ENCODE measurements at places on chromosomes 6 and 20. TPM values are rescaled to one million over a fixed set of nuclear protein-coding genes. Genes with fewer than 3 reads are reported as not detected.

DNA sequence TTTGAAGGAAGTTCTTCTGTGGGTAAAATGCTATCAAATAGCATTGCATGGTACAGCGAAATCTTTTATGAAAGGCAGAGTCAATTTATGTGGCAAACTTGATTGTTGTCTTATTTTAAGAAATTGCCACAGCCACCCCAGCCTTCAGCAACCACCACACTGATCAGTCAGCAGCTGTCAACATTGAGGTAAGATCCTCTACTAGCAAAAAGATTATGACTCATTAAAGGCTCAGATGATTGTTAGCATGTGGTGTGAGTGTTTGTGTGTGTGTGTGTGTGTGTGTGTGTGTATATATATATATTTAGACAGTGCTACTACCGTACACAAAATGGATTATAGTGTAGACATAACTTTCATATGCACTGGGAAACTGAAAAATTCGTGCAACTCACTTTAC lies 27.8 kb downstream of the LRRN4 start:
- H3K27ac ChIP-seq = peak overlapping the region; percentile 25
- H3K27me3 ChIP-seq = no peaks in the 10 kb centered on the region
- DNase-seq = no peak
- no peak overlapping the region for H3K4me3 ChIP-seq
- peaks cover 43% of the 10 kb centered on the region for H3K4me1 ChIP-seq

- no peaks in the 10 kb centered on the region for H3K27me3 ChIP-seq
- H3K4me1 ChIP-seq = peaks cover 60% of the 10 kb centered on the region
- H3K27ac ChIP-seq = peak overlapping the region; percentile 90
- no peaks in the 10 kb centered on the region for H3K36me3 ChIP-seq
- DNase-seq = no peak
These were observed 27.6 kb upstream of the MRPS18A start for GRCh38 chr6:43715056-43715788.

DNA sequence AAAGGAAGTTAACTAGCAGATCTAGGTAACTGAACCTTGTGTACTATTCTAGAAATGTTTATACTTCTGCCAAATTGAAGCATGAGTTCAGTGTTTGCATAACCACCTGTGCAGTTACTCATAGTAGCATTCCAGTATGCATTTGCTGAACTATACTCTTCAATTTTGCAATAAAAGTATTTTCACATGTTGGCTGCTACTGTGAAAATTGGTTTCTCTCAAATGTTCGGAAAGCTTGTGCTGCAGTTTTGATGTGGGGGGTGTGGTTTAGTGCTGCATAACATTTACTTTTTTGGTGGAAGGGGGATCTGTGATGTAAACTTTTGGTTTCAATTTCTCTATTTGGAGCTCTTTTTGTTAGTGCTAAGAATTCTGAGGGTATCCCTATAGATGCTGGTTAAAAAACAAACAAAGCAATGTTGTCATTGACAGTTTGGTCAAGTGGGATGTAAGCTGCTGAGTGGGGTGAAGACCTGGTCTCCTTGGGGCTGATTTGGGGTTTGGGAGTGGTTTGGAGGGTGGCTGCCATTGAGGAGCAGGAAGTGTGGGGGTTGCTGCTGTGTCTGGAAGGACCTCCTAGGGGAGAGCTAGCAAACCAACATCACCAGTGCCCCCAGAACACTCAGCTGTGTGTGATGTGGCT lies 87.8 kb downstream of the CARMIL1 start:
- no peak overlapping the region for H3K4me3 ChIP-seq
- H3K27ac ChIP-seq = no peak overlapping the region
- H3K27me3 ChIP-seq = no peaks in the 10 kb centered on the region

DNA sequence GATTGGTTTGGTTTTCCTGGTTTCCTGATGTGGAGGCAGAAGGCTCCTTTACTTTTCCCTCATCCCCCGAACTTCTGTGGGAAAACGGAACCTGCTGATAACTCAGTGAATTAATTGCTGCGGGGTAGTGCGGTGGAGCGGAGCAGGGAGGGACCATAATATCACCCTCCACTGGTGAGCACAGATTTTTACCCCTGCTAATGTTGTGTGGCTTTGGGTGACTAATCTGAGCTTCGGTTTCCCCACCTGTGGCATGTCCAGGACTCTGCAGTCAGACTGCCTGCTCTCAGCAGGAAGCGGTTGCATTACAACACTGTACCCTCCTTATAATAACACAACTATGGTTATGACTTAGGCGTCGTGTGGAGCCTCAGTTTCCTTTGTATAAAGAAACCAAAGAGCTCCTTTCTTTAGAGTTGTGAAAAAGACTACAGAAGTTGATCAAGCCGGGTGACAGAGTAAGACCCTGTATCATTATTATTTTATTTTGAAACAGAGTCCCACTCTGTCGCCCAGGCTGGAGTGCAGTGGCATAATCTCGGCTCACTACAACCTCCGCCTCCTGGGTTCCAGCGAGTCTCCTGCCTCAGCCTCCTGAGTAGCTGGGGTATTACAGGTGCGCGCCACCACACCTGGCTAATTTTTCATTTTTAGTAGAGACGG lies 2.2 kb upstream of the ID1 start:
- peak overlapping the region; percentile 93 for H3K27ac ChIP-seq
- H3K27me3 ChIP-seq = peaks cover 4% of the 10 kb centered on the region
- no peak for DNase-seq
- peak overlapping the region; percentile 7 for H3K4me3 ChIP-seq

DNA sequence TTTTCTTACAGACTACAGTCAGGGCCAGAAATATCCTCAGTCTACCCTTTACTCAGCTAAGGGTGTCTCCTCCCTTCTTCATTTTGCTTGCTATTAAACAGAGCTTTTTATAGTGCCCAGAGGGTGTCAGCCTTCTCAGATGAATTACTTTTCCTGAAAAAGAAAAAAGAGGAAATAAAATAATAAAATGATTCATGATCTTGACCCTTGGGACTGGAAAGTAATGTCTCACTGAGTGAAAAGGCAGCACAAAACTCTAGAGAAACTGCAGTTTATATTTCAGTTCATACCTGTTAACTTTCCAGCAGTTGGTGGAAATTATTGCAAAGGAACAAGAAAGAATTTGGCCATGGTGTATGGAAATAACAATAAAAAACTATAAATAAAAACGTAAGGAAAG lies 170.6 kb downstream of the IBTK start:
- H3K27ac ChIP-seq = no peak overlapping the region
- H3K27me3 ChIP-seq = no peaks in the 10 kb centered on the region
- H3K36me3 ChIP-seq = no peaks in the 10 kb centered on the region
- H3K4me3 ChIP-seq = no peak overlapping the region
- no peak for DNase-seq

- H3K27me3 ChIP-seq = no peaks in the 10 kb centered on the region
- no peak overlapping the region for H3K4me3 ChIP-seq
- H3K36me3 ChIP-seq = no peaks in the 10 kb centered on the region
- no peak overlapping the region for H3K27ac ChIP-seq
- no peak for DNase-seq
These were observed 130.4 kb upstream of the AKAP12 start for GRCh38 chr6:151109361-151109760.

- H3K27me3 ChIP-seq = no peaks in the 10 kb centered on the region
- no peak overlapping the region for H3K27ac ChIP-seq
- DNase-seq = no peak
- H3K4me3 ChIP-seq = no peak overlapping the region
- peaks cover 7% of the 10 kb centered on the region for H3K36me3 ChIP-seq
- H3K4me1 ChIP-seq = peaks cover 11% of the 10 kb centered on the region
These were observed 26.1 kb downstream of the SEC63 start for GRCh38 chr6:107931894-107932293.

GRCh38 chr6:16555550-16555949 lies 205.7 kb downstream of the ATXN1 start:
- DNase-seq = no peak
- no peaks in the 10 kb centered on the region for H3K27me3 ChIP-seq
- H3K27ac ChIP-seq = no peak overlapping the region
- no peaks in the 10 kb centered on the region for H3K36me3 ChIP-seq
- H3K4me3 ChIP-seq = no peak overlapping the region

DNA sequence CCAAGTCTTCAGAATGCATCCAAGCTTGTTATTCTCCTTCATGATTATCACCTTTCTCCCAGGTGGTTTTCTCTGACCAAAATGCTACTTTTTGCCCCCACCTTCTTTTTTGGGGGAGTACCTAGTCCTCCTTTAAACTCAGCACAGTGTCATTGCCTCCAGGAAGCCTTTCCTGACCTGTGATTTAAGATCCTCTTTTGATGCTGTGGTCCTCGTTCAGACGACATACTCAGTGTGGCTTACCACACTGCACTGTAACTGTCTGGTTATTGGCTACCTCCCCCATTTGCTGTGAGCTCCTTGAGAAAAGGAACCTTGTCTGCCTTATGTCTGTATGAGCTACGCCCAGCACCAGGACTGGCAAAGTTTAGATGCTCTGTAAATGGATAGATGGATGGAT lies 14.6 kb downstream of the SAYSD1 start:
- no peak overlapping the region for H3K27ac ChIP-seq
- H3K27me3 ChIP-seq = no peaks in the 10 kb centered on the region

- no peaks in the 10 kb centered on the region for H3K27me3 ChIP-seq
- no peak for DNase-seq
- H3K4me1 ChIP-seq = peaks cover 18% of the 10 kb centered on the region
These were observed 26.2 kb downstream of the CYP39A1 start for GRCh38 chr6:46626228-46626909.

GRCh38 chr6:137119196-137120104 lies 54.0 kb downstream of the IL22RA2 start:
- peaks cover 26% of the 10 kb centered on the region for H3K4me1 ChIP-seq
- DNase-seq = no peak
- no peak overlapping the region for H3K4me3 ChIP-seq
- no peaks in the 10 kb centered on the region for H3K27me3 ChIP-seq
- no peaks in the 10 kb centered on the region for H3K36me3 ChIP-seq

GRCh38 chr20:52948491-52948890 lies 23.7 kb upstream of the TSHZ2 start:
- H3K36me3 ChIP-seq = no peaks in the 10 kb centered on the region
- no peak for DNase-seq
- no peak overlapping the region for H3K4me3 ChIP-seq
- H3K27ac ChIP-seq = no peak overlapping the region

DNA sequence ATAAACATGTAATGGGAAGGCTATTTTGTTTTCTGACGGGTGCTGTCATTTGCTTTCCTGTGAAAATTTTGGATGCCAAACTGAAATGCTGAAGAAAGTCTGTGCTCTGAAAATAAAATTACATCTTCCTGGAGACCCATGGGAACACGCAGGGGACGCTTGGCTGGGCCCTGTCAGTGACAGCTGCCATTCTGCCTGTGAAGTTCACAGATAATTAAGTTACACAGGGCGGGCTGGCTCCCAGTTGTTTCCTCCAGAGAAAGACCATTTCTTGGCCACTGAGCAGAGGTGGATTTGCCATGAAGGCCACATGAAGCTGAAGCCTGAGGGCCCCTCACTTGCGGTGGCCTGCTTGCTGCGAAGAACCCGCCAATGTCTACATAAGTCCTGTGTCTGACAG lies 93.5 kb downstream of the TMEM170B start:
- H3K27me3 ChIP-seq = no peaks in the 10 kb centered on the region
- no peak for DNase-seq
- H3K4me1 ChIP-seq = no peaks in the 10 kb centered on the region
- H3K36me3 ChIP-seq = no peaks in the 10 kb centered on the region
- H3K4me3 ChIP-seq = no peak overlapping the region

DNA sequence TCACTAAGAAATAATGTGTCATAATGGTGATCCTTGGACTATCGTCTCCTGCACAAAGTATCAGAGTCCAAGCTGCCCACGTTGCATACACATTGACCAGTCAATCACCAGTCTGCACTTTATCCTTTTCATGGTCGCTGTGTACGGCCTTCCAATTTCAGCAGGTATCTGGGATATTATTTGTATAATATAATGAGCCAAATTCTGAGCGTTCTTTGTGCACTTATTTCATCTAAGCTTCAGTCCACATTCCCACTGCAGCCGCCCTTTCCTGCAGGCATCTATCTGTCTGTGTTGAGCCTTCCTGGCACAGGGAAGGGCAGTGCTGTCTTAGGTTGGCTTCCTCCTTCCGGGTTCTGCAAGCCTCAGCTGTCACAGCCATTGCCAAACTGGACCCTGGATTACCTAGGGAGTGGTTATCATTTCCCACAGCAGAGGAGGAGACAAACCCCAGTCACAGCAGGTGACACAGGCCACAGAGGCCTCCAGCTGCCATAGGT lies 174.3 kb downstream of the TTLL2 start:
- no peak overlapping the region for H3K27ac ChIP-seq
- H3K4me3 ChIP-seq = no peak overlapping the region
- no peak for DNase-seq
- peaks cover 15% of the 10 kb centered on the region for H3K4me1 ChIP-seq
- no peaks in the 10 kb centered on the region for H3K27me3 ChIP-seq
- H3K36me3 ChIP-seq = no peaks in the 10 kb centered on the region

- H3K27me3 ChIP-seq = no peaks in the 10 kb centered on the region
- H3K4me1 ChIP-seq = no peaks in the 10 kb centered on the region
- no peak for DNase-seq
- H3K27ac ChIP-seq = no peak overlapping the region
- H3K4me3 ChIP-seq = no peak overlapping the region
These were observed 125.7 kb upstream of the HDAC2 start for GRCh38 chr6:114096561-114097172.

DNA sequence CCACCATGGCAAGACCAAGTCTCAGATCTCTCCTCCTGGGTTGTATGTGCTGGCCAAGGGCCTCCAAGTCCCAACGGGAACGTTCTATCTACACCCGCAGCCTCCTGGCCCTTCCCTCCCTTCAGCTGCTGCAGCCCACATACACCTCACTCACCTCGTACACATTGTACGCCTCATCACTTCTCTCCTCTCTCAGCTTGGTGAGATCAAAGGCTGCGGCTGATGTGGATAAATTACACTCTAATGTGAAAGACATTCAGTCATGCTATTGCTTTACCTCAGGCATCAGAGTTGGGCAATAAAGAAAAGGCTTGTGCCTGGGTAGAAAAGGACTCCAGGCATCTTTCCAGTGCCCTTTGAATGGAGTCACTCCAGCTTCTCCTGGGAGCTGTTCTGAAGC lies 135.3 kb upstream of the FOXQ1 start:
- H3K27ac ChIP-seq = no peak overlapping the region
- H3K4me3 ChIP-seq = no peak overlapping the region
- DNase-seq = no peak
- no peaks in the 10 kb centered on the region for H3K36me3 ChIP-seq
- H3K27me3 ChIP-seq = peaks cover 45% of the 10 kb centered on the region

DNA sequence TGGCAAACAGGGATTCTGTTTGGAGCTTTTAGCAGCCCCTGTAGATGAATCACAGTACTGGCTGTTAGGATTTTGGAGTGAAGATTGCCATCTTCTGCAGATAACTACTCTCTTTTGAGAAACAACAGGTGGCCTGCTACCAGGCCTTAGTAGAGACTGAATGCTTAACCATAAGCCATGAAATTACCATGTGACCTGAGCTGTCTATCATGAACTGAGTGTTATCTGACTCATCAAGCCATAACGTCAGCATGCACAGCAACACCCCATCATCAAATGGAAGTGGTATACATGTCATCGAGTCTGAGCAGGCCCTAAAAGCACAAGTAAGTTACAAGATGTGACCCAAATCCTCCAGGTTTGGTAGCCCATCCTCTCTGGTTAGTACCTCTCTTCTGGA lies 132.6 kb downstream of the GPR63 start:
- H3K27ac ChIP-seq = no peak overlapping the region
- no peaks in the 10 kb centered on the region for H3K27me3 ChIP-seq
- no peak for DNase-seq
- no peaks in the 10 kb centered on the region for H3K36me3 ChIP-seq
- no peaks in the 10 kb centered on the region for H3K4me1 ChIP-seq

C20orf141 gene
- not detected for total RNA-seq

ARFGEF3 gene
- total RNA-seq = 2.0 TPM

MCHR2 gene
- total RNA-seq = not detected

CARMIL1 gene
- 8.4 TPM for total RNA-seq

C20orf202 gene
- total RNA-seq = 0.41 TPM

HTR1B gene
- total RNA-seq = not detected

PRPH2 gene
- total RNA-seq = 0.63 TPM

ULBP3 gene
- total RNA-seq = 0.99 TPM

MYH7B gene
- total RNA-seq = 253 TPM
